HCEC 1CT (cell line): ENCODE measurements at places on chromosomes 4 and X.

GRCh38 chr4:37043342-37043741 is 201.2 kb upstream of the NWD2 start:
- no peak for DNase-seq

- no peak for DNase-seq
Measured at GRCh38 chrX:11187001-11187400, 75.9 kb downstream of the HCCS start.

- DNase-seq = no peak
Measured at GRCh38 chr4:96736352-96736889, 896.5 kb downstream of the PDHA2 start.

DNA sequence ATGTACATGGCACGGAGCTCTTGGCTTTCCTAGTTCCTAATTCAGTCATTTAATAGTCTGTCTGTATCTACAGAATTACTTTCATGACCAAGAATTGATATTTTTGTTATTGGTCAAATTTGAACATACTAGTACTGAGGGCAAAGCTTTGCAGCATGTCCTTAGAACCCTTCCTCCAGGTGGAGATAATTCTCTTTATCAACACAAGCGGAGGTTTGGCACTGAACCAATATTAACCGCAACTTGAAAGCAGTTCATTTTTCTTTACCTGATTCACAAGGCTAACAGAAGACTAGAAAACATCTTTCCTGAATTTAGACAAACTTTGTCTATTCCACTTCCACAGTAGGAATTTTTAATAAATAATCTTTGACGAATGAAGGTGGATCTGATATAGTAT is 73.8 kb downstream of the TACR3 start:
- DNase-seq = no peak

DNA sequence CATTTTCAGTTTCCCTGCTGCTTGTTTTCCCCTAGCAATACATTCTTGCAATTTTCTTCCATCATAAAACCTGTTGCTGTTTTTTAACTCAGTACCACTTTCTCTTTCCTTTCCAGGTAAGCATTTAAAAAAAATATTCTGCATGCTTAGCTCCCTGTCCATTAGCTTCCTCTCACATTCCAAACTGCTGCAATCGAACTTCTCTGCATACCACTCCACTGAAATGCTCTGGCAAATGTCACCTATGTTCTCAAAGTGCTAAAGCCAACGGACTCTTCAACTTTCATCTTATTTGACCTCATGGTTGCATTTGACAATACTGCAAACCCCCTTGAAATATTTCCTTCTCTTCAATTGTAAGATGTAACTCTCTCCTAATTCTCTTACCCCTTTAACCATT is 192.7 kb downstream of the ANAPC10 start:
- no peak for DNase-seq

DNA sequence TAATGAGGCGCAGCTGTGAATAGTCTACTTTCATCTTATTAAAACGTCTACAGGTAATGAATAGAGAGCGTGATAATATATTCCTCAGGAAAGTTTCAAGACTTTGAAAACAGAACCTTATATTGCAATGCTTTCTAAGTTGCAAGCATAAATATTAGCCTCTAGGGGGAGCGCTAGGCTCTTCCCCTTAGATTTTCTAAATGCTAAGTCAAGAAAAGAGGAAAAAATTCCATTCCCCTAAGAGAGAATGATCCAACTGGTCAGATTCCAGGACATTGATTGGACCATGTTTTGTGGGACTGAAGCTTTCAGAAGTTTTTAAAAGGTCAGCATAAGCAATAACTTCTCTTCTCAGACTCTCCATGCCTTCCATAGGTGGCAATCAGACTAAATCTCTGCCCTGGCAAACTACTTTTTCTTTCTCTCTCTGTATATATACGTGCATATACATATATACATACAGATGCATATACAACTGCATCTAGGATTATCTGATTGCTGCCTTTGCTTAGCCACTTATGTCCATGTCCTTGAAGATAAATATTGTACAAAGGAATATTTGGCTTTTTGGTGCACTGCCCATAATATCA is 492.9 kb downstream of the INPP4B start:
- peak; percentile 65 for DNase-seq

GRCh38 chr4:48022192-48022799 is 5.7 kb downstream of the NIPAL1 start:
- DNase-seq = no peak

- no peak for DNase-seq
Measured at GRCh38 chrX:19886375-19886774, 1.0 kb downstream of the SH3KBP1 start.

GRCh38 chrX:8987672-8988250 is 46.2 kb downstream of the FAM9B start:
- DNase-seq = no peak

DNA sequence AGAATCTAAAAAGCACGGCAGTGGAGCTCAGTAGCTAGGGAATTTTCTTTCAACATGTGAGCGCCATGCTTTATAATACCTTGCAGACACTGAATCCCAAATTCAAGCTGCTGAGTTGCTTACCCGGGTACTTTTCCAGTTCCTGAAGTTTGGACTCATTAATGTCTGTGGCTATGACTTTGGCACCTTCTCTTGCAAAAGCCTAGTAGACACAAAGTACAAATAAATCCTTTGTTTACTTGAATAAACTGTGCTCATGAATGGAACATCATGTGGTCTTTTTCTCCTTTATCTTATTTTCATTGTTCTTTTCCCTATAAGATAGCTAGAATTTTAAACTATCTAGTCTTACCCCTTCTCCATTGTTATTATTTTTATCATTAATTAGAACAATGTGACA is 4.6 kb downstream of the BDH2 start:
- no peak for DNase-seq
